ENCODE measurements at places on chromosomes 3 and 15.

DNA sequence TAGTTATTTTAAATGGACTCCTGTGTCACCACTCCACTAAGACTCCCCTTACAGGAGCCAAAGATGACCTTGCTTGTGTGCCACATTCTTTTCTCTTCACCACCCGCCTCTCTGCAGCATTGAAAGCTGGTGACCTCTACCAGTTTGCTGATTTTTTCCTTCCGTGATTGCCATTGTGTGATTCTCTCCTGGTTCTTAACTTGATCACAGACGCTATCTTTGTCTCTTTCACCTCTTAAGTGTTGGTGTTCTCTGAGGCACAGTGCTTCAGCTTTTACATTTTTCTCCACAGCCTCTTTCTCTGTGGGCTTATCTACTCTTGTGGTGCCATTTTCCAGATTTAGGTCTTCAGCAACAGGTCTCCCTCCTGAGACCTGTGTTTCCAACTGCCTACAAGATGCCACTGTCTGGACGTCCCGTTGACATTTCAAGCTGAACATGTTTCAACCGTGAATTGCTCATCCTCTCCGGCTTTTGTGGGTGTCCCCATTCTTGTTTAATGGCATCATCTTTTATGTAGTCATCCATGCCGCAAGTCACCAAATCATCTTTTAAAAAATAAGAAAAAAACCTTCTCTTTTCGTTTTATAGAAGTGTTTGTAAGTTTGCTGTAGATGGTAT lies 26.5 kb downstream of the IQGAP1 start:
- no peak for DNase-seq

DNA sequence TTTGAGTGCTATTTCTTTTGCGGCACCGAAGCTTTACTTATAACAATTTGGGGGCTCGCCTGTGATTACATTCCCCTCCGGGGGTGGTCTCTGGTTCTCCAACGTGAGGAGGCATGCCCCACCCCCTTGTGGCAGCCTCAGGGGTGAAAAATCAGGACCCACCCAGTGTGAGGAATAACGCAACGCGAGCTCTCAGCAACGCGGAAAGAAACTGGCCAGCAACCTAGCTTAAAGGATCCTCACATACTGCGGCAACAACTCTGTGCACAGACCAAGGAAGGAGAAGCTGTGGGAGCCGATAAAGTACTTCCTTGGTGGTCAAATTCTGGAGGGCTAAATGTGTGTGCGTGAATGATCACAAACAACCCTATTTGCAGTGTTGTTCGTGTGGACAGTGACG lies 5.8 kb downstream of the IQCF1 start:
- DNase-seq = no peak

DNA sequence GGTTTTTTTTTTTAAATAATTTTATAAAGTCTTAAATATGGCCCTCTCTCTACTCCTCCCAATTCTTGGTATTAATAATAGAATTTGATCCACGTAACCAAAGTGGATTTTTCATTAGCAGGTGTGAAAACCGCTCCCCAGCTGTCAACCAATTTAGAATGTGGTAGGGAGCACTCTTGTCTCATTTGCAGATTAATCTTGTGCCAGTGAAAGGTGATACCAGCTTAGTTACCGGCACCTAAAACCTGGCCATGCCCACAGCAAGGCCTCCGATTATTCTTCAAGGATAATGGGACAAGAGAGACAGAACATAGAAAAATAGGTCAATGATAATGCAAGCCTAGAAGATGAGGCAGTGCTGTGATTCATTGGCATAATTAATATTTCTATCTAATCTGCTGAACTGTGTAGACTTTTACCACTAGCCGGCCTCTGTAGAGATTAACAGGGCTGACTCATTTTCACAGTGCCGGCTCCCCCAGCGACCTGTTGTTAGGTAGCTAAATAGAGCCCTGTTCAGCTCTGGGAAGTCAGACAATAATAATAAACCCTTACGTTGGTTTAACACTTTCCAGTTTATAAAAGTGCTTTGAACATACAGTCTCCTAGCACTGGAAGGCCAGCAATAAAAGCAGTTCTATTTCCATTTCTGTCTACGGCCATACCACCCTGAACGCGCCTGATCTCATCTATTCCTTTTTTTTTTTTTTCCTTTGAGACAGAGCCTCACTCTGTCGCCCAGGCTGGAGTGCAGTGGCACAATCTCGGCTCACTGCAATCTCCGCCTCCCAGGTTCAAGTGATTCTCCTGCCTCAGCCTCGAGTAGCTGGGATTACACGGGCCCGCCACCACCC lies 102.9 kb downstream of the SHQ1 start:
- no peak for DNase-seq

DNA sequence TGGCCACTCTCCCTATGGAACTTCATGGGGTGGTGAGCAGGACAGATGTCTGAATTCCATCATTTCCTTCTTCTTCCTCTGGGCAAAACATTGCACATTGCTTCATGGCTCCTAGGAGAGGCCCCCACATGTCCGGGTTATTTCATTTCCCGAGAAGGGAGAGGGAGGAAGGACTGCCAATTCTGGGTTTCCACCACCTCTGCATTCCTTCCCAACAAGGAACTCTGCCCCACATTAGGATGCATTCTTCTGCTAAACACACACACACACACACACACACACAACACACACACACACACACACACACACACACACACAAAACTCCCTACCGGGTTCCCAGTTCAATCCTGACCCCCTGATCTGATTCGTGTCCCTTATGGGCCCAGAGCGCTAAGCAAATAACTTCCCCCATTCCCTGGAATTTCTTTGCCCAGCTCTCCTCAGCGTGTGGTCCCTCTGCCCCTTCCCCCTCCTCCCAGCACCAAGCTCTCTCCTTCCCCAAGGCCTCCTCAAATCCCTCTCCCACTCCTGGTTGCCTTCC lies 1.9 kb downstream of the RHO start:
- DNase-seq = no peak

GRCh38 chr3:195040773-195041520 lies 230.0 kb downstream of the XXYLT1 start:
- no peak for DNase-seq

GRCh38 chr3:108312656-108313055 lies 16.3 kb downstream of the HHLA2 start:
- DNase-seq = no peak

DNA sequence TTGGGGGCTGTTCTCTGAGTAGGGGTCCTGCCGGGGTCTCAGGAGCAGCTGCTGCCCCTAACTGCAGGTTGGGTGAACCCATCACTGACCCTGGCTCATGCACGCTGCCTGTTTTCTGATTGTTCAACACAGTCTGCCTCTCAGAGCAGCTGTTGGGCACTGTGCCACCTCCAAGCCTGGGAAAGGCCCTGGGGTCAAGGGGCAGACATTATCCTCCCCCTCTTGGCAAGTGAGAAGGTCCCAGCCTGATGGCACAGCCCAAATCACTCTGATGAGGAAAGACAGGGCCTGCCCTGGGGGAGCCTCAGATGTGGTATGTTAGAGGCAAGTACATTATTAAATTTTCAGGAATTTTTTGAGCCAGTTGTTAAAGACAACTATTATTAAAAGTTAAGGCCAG lies 14.1 kb upstream of the GNAT1 start:
- DNase-seq = no peak

- no peak for DNase-seq
Observed at GRCh38 chr3:152334761-152335160, 66.0 kb downstream of the MBNL1 start.

DNA sequence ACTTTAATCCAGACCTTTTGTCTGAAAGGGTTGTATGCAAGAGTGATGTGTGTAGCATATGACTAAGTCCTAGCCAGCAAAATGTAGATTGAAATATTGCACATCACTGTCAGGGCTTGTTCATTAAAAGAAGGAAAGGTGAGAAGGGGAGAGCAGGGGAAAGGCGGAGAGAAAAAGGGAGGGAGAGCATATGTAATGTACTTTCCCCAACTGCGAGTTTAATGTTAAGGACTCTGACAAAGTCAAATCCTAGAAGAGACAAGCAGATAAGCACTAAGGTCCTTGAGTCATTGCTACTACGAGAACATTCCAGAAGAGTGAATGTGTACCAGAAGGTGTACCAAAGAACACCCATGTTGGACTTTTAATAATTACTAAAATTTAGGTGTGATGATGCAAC lies 1336.7 kb downstream of the NSUN3 start:
- no peak for DNase-seq

- no peak for DNase-seq
Observed at GRCh38 chr3:120693439-120694171, 11.6 kb upstream of the HGD start.

- DNase-seq = no peak
Observed at GRCh38 chr3:64209866-64210621, 15.2 kb downstream of the PRICKLE2 start.

DNA sequence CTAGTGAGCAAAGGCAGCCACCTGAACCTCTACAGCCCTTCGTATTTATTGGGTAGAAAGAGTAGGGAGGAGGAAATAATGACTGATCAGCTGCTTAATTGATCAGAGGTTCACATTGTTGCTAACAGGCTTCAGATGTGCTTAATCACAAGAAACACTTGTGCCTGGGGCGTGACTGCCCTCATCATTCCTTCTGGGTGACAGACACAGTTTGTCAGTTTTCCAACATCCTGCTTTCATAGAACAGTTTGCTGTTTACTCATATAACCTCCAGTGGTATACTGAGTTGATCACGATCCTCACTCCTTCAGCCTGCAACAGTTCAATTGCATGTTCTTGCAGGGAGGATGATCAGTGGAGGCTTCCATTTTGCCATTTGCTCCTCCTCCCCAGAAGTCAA lies 13.6 kb upstream of the CASR start:
- DNase-seq = no peak

DNA sequence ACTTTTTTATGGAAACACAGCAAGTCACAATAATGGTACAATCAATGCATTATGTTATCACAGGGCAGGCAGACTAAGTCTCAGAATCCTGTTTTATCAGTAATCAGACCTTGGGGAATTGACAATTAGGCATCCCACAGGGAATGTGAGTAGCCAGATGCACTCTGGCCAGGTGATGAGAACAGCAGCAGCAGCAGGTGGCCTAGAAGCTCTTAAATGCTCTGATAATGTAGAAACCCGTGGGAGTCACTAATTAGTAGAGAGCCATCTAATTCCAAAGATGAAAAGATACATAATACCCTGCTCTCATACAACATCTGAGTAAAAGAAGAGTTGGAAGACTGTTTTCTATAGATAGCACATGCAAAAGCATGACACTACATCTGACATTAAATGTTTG lies 12.6 kb downstream of the CEP152 start:
- no peak for DNase-seq

GRCh38 chr3:42009456-42009855 lies 47.6 kb upstream of the ULK4 start:
- DNase-seq = no peak

GRCh38 chr3:29880809-29881208 lies 599.9 kb downstream of the RBMS3 start:
- no peak for DNase-seq

- DNase-seq = no peak
Observed at GRCh38 chr3:32184187-32184730, 54.2 kb upstream of the CMTM8 start.

- no peak for DNase-seq
Observed at GRCh38 chr15:80012060-80012726, 41.2 kb upstream of the BCL2A1 start.

DNA sequence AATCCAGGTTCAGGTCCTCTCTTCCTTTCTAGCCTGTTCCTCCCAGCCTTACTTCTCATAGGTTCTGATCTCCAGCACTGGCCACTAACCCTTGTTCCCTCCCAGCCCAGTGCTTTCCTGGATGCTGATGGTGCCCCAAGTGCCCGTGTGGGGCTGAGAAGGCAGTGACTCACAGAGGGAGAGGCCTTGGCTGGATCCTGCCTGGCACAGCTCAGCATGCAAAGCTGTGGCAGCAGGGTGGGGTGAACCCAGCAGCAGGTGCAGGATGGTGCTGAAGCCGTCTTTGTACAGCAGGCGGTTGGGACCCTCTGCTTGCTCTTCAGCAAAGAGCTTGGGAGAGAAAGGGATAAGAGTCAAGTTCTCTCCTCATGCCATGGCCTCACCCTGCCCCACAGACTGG lies 7.6 kb downstream of the LPCAT4 start:
- DNase-seq = no peak

DNA sequence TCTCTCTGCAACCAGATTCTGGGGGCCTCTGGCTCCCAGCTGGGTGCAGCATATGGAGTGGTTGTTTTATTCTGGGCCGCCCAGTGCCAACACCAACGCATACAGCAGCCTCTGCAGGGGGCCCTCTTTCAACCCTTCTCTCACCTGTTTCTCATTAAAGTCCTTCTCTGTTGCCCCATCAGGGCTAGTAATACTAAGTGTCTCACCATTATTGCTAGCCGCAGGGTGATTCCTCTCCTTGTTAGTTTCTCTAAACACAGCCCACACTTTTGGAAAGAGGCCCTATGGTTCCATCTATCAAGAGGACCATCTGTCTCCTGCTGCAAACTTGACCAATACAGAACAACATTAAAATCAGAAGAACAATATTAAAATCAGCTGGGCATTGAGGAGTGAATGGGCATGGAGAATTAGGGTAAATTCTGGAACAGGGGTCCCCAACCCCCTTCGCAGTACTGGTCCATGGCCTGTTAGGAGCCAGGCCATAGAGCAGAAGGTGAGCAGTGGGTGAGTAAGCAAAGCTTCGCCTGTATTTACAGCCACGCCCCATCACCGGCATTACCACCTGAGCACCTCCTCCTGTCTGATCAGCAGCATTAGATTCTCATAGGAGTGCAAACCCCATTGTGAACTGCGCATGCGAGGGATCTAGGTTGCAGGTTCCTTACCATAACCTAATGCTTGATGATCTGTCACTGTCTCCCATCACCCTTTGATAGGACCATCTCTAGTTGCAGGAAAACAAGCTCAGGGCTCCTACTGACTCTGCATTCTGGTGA lies 36.5 kb downstream of the ALS2CL start:
- no peak for DNase-seq

DNA sequence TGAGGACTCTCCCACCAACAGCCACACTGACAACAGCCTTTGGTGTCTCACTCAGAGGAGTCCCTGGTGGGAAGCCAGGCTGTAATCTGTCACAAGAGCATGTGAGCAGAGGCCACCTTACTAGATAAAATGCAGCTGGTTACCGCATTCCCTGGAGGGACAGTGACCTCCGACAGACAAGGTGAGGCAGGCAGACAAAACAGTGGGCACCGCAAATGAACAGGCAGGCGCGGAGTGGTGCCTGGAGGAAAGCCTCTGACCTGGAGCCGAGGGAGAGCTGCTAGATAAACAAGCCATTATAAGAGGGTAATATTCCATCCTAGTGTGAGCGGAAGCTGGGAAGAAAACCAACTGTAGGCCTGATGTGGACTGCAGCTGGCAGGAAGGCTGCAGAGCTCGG lies 736.4 kb downstream of the FHIT start:
- DNase-seq = no peak

DNA sequence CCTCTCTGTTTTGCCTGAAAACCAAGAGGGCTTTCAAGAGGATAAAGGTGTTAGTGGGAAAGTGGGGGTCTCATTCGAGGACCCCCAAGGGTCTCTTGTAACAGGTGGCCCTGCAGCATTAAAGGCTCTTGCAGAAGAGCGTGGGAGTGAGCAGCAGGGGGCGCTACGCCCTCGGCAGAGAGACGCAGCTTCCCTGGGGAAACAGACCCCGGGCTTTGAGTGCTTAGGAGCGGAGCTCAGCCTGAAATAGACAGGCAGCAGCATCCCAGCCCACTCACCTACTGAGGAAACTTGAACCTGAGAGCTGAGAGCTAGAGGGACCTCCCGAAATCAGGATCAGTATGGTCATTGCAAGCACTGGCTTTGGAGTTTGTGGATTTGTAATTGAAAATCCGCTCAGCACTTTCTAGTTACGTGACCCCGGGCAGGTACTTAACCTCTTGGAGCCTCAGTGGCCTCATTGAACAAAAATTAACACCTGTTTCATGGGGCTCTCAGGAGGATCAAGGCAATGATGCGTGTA lies 25.7 kb downstream of the RPLP1 start:
- peak; percentile 65 for DNase-seq
